ENCODE measurements at places on chromosomes 6 and 20.

DNA sequence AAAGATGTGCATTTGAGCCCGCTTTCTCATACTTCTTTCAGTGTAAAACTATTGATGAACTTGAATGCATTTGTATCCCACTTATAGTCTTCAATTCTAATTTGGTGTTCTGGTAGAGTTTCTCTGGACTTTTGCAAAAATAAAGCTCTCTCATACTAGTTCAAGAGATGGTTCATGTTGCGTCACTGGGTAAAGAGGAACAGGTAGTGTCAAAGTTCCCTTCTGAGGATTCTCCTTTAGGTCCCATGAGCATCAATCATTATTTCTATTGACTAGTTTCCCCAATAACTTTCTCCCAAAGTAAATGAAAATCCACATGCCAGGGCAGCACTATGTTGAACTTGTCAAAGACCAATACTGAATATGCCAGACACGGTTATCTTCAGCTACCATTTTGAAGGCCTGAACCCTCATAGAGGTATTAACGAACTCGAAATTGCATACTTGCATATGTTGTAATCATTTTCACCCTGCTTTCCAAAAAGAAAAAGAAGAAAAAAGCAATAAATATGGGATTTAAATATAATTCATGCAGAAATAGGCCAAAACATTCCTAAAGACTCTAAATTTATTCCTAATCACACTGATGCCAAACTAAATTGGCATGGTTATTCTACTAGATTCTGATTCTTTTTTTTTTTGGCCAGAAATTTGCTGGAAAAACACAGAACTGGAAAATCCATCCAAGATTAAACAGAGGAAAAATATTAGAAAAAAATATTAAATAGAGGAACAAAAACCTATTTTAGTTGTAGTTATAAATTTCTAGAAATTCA lies 84.5 kb downstream of the SGK1 start:
- no peak for DNase-seq

DNA sequence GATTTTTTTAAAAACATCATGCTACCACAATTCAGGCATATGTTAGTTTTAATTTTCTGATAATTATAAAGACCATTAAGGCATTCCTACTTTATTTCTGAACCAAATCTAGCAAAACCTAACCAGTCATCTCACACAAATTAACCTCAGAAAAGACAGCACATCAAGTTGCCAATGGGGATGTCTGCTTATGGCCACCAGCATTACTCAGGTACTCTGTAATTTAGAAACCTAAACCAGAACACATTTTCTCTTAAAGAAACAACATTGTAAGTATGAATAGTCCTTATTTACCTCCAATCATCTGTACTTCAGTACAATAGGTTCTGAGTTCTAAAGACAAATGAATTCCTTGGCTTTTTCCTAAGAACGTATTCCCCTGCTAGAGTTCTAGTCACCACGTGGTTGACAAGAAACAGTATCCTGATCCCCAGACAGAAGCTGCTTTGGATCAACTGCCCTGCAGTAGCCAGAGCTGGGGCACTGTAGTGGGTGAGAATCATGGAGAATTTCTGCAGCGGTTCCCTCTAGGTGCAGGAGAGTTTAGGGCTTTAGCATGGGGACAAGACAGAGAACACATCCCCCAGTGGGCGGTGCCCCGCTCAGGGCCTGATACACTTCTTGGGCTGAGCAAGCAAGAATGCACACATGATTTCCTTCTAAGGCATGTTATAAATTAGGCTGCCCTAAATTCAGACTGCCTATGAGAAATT lies 15.4 kb downstream of the GCLC start:
- no peak for DNase-seq

DNA sequence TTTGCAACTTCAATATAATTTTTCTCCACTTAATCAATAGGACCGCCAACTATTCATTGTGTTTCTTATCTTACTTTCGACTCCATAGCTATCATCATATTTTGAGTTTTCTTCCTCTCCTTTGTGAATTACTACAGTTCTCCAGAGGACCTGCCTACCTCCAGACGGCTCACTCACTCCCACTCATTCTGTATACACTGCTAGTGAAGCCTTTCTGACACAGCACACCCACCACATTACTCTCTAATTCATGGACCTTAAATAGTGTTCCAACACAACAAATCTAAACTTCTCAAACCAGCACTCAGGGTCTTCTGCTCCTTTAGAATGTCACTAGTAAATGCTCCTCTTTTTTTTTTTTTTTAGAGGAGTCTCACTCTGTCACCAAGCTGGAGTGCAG lies 23.8 kb downstream of the FKBP5 start:
- DNase-seq, result no peak

DNA sequence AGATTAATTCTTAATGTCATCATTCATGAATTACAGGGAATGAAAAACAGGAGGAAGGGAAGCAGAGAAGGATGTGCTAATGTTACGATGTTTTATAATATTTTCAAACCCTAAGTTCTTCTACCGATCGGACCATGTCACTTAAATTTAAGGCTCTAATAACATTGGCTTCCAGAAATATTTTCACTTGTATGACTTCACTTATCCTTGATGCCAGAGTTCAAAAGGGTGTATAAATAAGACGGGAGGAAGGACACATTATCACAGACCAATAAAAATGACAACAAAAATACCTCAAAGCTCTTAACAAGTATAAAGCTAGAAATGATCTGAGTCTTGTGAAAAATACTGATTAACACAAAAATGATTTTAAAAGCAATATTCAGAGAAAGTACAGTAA lies 370.4 kb upstream of the CITED2 start:
- DNase-seq, result no peak

- no peak for DNase-seq
Observed at GRCh38 chr6:149769676-149770075, 20.1 kb downstream of the PCMT1 start.

DNA sequence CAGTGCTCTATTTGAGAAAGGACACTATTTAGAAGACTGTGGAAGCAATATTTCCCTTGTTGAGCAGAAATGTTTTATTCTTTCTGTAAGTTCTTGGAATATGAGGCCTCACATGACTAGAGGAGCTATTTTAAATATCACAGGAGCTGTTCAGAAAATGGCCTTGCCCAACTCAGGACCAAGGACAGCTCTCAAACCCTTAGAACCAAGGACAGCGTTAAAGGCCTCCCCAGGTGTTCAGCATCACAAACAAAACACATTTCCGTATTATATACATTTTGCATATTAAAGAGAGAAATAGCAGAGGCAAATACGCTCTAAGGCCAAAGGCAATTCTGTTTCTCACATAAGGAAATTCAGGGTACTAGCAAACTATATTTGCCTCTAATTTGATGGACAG lies 631.4 kb downstream of the CDH26 start:
- DNase-seq, result no peak

Measured in stimulated activated CD4-positive, alpha-beta T cell treated with anti-CD3 and anti-CD28 coated beads, Interleukin-12 subunit alpha, Interleukin-12 subunit beta, amount 100 ng/mL, for 4 hours (primary cell).